ENCODE measurements at places on chromosomes 3 and 15.

DNA sequence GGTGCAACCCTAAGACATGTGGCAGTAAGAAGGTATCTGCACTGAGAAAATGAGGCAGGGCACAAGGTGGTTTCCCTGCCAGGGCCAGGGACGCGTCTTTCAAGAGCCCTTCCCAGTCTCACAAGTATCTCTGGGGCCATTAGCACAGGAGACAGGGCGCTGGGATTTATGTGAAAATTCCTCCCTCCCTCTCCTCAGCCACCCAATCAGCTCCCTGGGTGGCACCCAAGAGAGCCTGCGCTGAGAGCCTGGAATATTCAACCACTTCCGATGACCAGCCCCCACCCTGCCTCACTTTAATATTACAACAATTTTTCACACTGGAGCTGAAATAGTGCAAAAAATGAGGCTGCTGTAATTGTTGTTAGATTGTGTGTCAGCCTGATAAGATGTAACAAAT lies 26.1 kb downstream of the SEC61A1 start:
- no peak for DNase-seq

GRCh38 chr3:122784436-122784835 lies 9.2 kb downstream of the HSPBAP1 start:
- no peak for DNase-seq

- DNase-seq: no peak
These were observed 7.4 kb downstream of the PLXND1 start for GRCh38 chr3:129599073-129599472.

- no peak for DNase-seq
These were observed 198.5 kb upstream of the GADL1 start for GRCh38 chr3:31092748-31093589.

DNA sequence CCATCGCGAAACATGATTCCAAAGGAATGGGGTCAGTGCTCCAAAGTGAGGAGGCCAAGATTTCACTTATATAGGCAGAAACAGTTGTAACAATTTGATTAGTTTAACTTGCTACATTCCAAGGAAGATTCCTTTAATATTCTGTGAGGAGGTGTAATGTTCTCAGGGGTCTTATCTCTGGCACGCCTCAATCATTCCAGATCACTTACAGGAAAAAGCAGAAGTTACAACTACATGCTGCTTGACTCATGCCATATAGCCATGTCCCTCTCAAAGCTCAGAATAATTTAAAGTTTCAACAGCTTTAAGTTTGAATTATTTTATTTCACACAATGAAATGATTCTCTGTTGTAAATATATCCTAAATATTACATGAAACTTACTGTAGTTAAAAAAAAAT lies 3.5 kb upstream of the FYTTD1 start:
- no peak for DNase-seq

- no peak for DNase-seq
These were observed 749.5 kb downstream of the ROBO1 start for GRCh38 chr3:79018265-79018664.

GRCh38 chr3:135106445-135106844 lies 311.4 kb downstream of the EPHB1 start:
- no peak for DNase-seq

GRCh38 chr3:144105542-144105941 lies 133.9 kb downstream of the DIPK2A start:
- DNase-seq: no peak

GRCh38 chr3:55122312-55122711 lies 194.5 kb upstream of the LRTM1 start:
- DNase-seq: no peak

- no peak for DNase-seq
These were observed 10.6 kb upstream of the ACAN start for GRCh38 chr15:88792342-88793282.

GRCh38 chr3:71087143-71088018 lies 496.1 kb downstream of the FOXP1 start:
- DNase-seq: no peak

- no peak for DNase-seq
These were observed 28.2 kb downstream of the UBE3A start for GRCh38 chr15:25410649-25411048.

DNA sequence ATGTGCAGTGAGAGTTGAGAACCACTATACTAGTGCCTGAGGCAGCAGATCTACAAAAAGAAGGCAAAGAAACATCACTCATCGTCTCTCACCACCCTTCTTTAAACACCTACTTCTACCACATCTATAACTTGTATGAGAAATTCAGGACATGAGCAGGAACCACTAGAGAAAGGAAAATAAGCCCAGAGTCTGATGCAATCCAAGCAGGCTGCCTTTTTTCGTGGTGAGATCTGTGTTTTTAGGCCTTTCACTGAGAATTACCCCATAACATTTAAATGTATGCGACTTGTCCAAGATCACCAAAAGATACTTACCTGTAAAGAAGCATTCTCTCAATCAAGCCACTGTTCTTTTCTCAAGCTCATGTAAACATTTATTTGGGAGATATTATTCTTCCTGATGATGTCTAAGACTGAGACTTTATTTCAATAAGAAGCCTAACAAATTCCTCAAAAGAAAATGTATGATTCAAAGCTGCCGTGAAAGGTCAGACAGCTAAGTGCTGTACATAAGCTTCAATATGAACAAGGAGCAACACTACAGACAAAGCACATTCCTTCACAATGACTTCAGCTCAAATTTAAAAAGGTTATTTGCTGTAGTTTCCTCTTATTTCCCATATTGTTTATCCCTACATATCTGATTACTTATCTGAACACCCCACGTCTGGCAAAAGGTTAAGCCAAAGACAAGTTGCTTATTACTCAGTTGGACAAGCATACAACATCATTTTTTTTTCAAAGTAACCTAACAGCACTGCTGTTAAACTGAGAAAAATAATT lies 16.5 kb downstream of the SPICE1 start:
- DNase-seq: no peak

DNA sequence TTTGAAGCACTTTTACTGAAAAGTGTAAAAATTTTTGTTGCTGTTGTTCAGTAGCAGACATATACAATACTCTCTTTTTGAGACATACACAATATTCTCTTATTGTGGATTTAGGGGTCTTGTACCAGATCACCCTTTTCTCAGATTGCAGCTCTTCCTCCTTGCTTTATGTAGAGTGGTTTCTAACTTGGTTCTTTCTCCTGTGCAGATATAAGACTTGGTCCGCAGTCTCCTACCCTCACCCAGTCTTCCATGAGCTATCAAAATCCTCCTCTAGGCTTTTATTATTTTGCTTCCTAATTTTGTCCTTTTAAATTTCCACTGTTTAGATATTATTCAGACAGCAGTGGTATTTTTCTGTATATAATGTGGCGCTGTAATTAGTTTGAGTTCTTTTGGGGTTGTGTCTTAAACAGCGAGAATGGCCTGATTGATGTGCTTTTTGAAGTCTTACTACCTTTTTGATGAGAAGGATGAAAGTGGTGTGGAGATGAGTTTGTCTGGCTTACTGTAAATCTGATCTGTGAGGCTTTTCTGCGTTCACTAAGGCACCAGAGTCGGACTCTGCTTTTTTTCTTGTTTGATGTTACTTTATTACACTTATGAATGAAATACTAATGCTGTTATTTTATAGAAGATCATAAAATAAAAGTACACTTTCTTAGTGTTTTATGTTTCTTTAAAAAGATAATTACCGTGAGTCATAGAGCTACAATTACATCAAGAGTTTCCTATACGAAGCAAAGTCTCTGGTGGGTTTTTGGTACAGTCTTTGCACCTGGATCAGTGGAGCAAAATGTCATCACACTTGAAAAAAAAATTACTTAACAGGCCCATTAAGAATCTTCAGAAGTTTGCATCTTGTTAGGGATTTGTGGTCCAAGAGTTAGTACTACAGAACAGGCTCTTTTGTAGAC lies 27.8 kb downstream of the FNDC3B start:
- no peak for DNase-seq

- DNase-seq: no peak
These were observed 242.6 kb upstream of the TPRG1 start for GRCh38 chr3:188929137-188929536.

DNA sequence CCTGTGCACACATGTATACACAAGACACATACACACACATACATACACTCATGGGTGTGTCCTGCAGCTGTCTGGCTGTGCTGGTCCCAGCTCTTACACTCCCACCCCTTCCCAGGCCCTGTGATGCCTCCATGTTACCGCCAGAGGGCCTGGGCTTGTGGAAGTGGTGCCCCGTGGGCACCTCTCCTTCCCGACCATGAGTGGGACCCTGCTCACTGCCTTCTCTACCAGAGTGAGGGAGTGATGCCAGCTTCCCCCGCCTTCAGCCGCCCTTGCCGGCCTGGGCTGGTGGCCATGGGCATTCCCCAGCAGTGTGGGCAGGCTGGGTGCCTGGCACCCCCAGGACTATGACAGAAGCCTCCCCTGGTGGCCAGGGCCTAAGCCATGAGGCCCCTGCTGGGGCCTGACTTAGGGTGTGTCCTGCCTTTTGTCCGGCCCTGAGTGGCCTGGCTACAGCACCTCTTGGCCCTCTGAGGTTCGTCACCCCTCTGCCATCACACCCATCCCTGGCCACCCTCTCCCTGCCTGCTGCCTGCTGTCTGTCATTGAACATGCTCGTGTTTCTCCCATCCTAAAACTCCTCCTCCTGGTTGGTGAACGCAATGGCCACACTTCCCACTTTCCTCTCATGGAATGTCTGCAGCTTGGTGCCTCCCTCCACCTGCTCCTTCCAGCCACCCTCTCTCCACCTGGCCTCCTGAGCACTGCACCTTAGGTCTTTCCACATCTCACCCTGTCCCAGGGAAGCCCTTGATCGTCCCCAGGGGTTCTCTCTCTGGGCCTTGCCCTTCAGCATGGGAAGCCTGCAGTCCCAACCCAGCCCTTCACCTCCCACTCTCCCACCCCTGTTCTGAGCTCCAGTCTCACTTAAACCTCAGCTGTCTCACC lies 14.6 kb downstream of the HDAC11 start:
- DNase-seq: no peak

DNA sequence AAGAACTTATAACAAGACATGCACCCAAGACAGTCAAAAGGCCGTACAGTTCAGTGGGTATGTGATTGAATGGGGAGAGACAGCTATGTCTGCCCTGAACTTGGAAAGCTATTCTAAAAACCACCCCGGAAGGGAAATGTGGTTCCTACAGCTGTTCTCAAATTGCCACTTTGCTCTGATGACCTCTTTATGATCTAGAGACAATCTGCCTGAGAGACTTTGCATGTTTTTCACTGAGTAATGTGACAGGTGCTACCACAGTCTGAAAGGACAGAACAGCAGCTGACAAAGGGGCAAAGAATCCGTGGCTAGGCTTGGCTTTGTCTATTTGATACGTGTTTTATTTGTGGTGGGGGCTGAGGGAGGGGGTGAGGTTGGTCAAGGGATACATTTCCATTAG lies 148.3 kb upstream of the NPHP3 start:
- DNase-seq: no peak

- DNase-seq: no peak
These were observed 243.5 kb upstream of the SLCO3A1 start for GRCh38 chr15:91609966-91610365.

- DNase-seq: no peak
These were observed 62.5 kb upstream of the GBE1 start for GRCh38 chr3:81823882-81824395.

DNA sequence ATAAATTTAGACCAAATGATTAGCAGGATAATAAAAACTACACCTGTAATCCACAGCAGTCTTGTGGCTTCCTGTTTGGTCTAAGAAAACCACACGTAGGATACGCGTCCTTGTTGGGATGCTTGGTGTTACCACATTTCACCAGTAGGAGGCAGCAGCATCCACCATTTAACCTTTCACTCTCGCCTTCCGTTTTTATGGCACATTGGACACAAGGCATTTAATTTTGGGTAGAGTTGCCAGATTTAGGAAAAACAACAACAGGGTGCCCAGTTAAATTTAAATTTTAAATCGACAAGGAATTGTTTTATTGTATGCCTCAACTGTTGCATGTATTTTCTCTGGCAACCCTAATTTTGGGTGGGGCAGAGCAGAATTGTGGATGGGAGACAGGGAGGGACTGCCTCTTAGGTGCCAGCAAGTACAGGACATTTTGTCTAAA lies 6.3 kb downstream of the LRRC31 start:
- peak; percentile 60 for DNase-seq

- no peak for DNase-seq
These were observed 32.5 kb upstream of the TBL1XR1 start for GRCh38 chr3:177229791-177230190.

DNA sequence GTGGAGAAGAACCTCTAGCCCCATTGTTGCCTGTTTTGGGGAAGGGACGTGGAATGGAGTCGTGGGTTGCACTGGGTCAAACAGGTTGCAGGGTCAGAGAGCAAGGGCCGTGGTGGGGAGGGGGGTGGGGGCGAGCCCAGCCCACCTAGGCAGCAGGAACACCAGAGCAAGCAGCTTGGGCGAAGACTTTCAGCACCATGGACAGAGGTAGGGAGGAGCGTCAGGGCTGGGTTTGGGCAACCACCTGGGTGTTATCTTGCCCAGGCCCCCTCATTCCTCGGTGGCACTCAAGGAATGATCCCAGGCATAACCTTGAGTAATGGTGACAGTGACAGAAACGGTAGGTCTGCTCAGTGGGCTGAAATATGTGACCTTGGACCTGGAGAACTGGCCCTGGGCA lies 45.9 kb upstream of the TMEM115 start:
- no peak for DNase-seq

GRCh38 chr15:52352086-52352485 lies 56.5 kb upstream of the MYO5C start:
- no peak for DNase-seq

DNA sequence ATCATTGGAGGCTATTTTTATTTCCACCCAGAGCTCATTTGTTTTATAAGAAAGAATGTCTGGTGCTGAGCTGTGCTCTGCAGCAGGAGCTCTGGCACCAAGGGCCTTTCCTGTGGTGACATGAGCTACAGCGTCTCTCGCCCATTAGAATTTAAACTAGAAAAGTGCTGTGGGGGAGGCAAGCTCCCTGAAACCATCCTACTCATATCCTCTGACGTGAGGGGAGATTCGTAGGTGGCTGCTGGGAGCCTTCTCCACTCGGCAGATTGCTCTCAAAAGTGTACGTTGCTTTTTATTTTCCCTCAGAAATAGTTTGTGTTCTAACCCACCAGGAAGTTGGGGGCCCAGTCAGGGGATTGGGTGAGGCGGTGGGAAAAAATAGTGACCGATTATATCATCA lies 76.3 kb upstream of the ARHGEF3 start:
- peak; percentile 43 for DNase-seq

DNA sequence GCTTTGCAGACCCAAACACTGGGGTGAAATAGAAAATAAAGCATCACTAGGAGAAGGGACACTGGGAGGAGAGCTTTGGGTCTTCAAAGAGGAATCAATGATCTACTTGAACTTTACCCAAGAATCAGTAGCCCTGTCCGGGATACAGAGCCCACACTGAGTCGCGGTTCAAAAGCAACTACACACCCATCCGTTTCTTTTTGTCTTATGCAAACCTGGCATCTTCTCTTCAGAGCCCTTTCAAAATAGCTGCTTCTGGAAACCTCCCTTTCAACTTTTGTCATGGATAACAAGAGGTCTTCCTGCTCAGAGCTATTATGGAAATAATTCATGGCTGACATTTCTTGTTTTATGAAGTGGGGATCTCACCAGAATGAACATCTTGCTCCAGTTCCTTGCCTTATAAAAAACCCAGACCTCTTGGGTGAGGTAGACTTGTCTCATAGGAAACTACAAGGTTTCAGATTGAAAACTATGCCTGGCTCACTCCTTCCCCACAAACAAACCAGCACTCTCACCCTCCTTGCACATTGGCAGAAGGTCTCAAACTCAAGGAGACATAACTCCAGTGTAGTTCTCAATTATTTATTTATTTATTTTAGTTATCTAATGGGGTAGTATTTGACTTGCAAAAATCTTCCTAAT lies 115.1 kb upstream of the ARHGEF3 start:
- no peak for DNase-seq

Measured in activated T-cell treated with anti-CD3 and anti-CD28 coated beads for 48 hours (primary cell).